Activated T-helper 1 cell treated with anti-CD3 and anti-CD28 coated beads, Interleukin-12 subunit alpha, Interleukin-12 subunit beta, Interleukin-2, Interleukin-4 antibody, amounts not matched to agents 30 ng/mL and 10 ng/mL and 1 ng/mL, durations not matched to agents 14 hours and 24 hours and 36 hours (primary cell): ENCODE measurements at places on chromosomes 13 and 19.

DNA sequence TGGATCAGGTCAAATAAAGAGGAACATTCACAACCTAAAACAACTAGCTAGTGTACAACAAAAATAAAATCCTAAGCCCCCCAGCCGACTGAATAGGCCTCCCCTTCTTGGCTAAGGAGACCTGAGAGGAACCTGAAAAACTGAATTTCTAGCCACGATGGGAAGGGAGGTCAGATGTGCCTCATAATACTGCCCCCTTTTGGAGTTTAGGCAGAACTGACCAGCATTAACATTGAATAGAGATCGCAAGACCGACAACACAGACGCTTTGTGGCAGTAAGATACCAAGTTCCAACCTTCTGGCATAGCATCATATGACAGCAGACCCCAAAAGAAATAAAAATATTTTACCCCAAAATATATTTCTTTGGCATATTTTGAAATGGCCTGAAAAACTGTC lies 15.9 kb downstream of the CBY2 start:
- no peak for DNase-seq

- DNase-seq: no peak
Measured at GRCh38 chr13:31016342-31017325, 84.2 kb downstream of the TEX26 start.

- DNase-seq: no peak
Measured at GRCh38 chr13:113845055-113845454, 18.8 kb downstream of the GAS6 start.

DNA sequence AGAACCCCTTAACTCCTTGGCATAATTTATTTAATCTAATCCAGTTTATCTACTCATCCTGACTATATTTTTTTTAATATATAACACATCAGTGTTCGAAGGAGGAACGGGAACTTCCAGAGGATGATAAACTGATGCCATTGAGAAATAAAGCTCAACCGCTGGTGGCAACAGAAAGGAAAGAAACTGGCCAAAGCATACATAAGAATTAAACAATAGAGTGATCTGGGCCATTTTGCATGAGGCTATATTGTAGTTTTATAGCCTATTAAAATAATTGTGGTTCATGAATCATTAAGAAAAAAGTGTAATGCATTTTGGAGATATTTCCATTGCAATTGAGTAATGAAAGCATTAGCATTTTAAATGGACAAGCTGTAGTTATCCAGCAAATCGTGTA lies 94.2 kb downstream of the FRY start:
- no peak for DNase-seq

DNA sequence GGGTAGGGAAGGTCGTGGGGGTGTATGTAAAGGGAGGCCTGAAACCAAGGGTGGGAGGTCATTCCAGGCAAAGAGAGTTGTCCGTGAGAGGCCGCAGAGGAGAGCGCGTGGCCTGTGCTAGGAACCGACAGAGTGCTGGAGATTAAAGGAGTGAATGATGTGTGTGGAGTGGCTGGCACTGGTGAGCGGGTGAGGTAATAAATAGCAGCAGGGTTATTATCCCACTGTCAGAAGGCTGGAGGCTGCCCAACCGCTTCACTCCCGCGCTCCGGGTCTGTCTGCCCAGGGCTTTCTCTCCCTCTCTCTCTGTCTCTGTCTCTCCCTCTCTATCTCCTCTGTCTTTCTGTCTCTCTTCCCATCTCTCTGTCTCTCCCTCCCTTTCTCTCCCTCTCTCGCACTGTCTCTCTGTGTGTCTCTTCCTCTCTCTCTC lies 17.4 kb downstream of the ZNF579 start:
- DNase-seq: no peak

DNA sequence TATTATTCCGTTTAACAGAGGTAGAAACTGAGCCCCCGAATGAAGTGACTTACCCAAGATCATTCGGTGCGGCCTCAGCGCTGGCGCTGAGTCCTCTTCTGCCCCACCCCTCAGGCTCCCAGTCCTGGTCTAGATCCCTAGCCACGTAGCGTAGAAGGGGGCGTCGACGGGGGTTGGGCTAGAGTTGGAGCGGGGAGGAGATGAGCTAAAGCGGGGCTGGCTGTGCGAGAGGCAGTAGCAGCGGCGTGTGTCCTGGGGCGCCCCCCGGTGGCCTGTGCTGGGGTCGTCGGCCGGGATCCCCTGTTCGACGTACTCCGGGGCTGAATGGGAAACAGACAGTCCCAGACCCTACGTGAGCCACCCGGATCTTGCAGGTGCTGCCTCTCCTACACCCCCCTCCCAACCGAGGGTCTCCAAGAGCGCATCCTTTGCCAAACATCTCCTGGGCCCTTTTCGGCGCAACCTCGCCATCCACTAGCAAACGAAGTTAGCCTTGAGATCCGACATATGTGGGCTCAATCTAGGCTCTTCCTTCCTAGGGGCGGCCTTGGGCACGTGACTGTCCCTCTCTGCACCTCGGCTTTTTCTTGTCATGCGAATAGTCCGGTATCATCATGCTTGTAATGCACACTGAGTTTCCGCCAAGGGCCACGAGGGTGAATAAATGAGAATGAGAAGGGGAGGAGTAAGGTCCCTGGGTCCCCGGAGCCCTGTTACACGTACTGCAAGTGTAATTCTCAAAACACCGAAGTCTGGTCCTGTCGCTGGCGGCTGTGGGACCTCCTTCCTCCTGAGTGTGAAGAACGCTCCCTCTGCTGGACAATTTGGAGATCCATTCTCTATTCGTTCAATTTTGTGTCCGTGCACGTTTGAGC lies 47.7 kb downstream of the CYP4F22 start:
- peak; percentile 92 for DNase-seq

DNA sequence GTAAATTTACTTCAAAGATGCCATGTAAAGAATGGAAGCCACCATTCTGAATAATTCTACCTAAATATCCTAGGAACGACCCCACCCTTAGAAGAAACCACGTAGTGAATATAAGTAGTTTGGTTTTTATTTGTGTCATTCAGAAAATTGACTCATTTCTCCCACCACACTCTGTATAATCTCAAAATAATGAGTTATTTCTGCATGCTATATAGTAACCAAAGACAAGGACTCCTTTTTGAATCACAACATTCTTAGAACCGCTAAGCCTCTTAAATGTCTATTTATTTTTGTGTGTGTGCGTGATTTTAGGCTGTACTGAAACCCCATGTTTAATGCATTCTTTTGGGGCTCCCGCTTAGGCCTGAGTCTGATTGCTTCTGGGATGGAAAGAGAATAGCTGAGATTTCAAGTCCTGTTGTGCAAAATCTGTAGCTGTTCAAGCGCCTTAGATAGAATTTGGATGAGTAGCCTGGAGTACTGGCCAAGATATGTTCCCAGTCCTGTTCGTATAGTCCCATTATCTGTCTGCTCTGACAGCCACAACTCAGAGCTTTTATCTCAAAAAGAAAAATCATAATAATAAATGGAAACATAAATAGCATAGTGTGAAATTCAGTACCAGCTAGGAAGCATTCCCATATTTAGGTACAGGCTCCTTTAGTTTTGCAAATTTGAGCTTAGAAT lies 532.4 kb upstream of the NBEA start:
- DNase-seq: no peak

DNA sequence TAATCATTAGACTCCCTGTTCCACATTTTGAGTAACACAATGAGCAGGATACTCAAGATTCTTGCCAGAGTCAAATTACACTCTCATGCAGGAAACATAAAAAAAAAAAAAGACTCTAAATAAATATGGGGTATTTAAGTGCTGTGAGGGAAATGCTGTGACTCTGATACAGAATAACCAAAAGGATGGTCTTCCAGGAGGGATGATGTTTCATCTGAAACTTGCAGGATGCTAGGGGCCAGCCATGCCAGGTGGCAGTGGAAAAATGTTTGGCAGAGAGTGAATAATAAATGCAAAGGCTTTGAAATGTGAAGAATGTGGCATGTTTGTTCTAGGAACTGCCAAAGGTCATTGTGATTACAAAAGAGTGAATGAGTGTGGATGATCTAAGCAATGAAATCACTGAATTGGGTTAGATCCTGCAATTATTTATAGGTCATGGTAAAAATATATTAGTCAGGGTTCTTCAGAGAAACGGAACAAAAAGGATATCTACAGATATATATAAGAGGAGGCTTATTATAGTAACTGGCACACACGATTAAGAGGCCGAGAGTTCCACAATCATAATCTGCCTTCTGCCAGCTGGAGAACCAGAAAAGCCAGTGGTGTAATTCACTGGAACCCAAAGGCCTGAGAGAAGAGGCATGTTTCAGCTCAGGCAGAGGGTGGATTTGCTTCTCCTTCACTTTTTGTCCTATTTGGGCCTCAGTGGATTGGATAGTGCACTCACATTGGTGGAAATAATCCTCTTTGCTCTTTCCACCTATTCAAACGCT lies 1832.8 kb upstream of the MIR17HG start:
- DNase-seq: no peak

DNA sequence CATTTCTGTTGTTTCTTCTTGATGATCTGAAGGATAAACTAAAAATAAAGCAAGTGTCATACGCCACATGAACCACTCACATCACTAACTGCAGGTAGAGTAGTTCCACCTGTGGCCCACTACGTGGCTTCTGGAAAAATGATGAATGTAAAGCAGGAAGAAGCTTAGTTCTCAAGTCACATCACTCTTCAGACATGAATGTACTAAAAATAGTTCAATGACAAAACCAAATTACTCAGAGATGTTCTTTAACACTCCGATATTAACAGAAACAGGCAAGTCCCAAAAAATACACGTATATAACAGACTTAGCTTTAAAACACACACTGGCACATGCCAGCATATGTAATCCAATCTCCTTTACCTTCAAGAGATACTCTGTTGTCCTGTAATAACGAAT lies 21.6 kb downstream of the RAB20 start:
- no peak for DNase-seq

DNA sequence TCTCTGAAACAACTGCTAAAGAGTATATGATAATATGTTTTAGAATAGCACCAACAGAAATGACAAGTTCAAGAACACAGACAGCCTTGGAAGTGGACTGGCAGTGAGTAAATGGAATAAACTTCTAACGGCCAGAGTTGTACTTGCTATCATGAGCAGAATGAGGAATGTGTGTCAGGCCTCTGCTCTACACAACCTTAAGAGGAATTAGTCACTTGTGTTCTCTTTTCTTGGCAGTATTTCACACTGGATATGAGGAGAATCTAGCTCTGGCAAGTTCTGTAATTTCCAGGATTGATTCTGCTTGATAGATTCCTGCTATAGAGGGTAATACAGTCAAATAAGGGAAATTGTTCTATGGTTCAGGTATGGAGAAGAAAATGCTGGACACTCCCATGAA lies 757.3 kb downstream of the EFNB2 start:
- DNase-seq: no peak

- DNase-seq: no peak
Measured at GRCh38 chr13:23205807-23206206, 25.0 kb downstream of the SGCG start.

DNA sequence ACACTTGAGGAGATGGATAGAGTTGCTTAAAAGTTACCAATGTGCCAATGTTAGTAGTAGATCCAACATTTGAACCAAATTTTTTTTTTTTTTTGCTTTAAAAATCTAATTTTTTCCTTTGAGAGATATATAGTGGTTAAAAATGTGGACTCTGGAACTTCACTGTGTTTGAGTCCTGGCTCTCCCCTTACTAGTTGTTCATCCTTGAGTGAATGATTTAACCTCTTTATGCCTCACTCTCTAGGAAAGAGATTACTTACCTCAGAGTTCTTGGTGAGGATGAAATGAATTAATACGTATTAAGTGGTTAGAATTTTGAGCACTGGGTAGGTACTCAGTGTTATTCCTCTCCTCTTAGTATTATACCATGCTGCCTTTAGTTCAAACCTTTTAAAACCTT lies 24.3 kb downstream of the PDS5B start:
- DNase-seq: no peak

- no peak for DNase-seq
Measured at GRCh38 chr19:41862445-41862986, 2.5 kb downstream of the RPS19 start.

GRCh38 chr19:16442386-16443276 lies 29.1 kb downstream of the EPS15L1 start:
- DNase-seq: no peak

- no peak for DNase-seq
Measured at GRCh38 chr13:65036999-65037398, 2193.1 kb downstream of the PCDH9 start.

DNA sequence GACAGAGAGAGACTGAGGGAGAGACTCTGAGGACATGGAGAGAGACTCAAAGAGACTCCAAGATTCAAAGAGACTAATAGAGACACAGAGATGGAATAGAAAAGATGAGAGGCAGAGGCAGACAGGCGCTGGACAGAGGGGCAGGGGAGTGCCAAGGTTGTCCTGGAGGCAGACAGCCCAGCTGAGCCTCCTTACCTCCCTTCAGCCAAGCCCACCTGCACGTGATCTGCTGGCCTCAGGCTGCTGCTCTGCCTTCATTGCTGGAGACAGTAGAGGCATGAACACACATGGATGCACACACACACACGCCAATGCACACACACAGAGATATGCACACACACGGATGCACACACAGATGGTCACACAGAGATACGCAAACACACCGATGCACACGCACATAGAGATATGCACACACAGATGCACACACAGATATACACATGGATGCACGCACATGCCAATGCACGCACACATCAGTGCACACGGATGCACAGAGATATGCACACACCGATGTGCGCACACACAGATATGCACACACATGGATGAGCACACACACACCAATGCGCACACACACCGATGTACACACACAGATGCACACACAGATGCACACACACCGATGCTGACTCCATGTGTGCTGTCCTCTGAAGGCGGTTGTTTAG lies 3.3 kb upstream of the F10 start:
- DNase-seq: no peak

DNA sequence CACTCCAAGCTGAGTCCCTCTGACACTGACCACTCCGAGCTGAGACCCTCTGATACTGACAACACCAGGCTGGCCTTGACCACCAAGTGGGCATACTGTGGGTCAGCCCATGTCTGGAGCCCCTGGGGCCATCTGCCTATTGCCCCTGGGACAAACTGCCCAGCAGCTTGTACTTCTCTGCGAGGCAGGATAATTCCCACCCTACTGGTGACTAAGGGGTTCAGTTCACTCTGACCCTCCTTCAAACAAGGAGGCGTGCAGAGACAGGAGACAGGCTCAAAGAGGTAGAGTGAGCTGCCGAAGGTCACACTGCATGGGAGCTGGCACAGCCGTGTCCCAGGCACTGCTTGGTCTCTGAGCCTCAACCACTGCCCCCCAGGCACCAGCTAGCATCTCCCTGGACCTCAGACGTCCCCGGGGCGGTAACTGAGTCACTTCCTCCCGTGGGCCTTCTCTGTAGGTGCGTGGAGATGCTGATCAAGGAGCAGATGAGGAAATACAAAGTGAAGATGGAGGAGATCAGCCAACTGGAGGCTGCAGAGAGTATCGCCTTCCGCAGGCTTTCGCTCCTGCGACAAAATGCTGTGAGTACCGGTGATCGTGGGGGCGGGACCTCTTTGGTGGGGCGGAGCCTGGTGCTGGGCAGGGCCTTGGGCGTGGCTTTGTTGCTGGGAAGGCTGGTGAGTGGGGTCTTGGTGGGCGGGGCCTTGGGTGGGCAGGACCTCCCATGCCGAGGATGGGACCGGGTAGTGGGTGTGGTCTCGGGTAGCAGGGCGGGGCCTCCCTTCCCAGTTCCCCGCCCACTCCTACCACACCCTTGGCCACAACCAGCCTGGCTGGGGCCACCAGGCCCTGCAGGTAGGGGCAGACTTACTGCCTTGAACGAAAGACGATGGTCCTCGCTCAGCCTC lies 5.8 kb upstream of the USE1 start:
- DNase-seq: peak; percentile 23
